Mucosa of gallbladder (tissue), 1 donor: ENCODE measurements at places on chromosomes 7 and 10.

DNA sequence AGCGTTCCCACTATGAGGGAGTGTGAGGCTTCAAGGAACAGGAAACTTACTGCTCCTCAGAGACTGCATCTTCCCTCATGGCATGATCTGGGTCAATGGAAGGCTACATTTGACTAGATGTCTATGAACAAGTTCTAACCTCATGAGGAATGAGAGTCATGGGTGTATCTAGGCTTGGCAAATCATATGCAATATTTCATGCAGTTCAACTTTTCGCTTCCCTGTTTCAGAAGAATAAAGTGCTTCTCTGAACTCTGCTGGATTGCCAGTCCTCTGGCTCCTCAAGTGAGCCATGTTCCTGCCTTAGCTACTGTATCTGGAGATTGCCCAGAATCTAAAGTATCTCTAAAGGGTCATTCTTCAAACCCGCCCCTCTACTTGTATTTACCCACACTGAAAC, 54.3 kb upstream of the SEMA3A start:
- DNase-seq, result no peak

DNA sequence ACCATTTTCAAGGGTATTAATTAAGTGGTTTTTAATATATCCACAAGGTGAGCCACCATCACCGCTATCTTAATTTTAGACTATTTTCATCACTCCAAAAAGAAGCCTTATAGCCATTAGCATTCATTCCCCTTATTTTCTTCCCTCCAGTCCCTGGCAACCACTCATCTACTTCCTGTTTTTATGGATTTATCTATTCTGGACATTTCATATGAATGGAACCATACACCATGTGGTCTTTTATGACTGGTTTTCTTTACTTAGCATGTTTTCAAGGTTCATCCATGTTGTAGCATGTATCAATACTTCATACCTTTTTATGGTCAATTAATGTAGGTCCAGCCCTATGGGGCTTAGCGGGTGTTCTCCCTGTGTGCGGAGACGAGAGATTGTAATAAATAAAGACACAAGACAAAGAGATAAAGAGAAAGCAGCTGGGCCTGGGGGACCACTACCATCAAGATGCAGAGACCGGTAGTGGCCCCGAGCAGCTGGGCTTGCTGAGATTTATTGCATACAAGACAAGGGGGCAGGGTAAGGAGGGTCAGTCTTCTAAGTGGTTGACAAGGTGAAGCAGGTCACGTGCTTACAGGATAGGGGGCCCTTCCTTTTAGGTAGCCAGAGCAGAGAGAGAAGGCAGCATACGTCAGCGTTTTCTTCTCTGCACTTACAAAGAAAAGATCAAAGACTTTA, 14.6 kb downstream of the WBP1L start:
- DNase-seq, result no peak

GRCh38 chr10:70688828-70689227, 16.5 kb downstream of the ADAMTS14 start:
- DNase-seq, result no peak

- DNase-seq, result no peak
These were observed 177.0 kb downstream of the GNAT3 start for GRCh38 chr7:80334908-80335307.

DNA sequence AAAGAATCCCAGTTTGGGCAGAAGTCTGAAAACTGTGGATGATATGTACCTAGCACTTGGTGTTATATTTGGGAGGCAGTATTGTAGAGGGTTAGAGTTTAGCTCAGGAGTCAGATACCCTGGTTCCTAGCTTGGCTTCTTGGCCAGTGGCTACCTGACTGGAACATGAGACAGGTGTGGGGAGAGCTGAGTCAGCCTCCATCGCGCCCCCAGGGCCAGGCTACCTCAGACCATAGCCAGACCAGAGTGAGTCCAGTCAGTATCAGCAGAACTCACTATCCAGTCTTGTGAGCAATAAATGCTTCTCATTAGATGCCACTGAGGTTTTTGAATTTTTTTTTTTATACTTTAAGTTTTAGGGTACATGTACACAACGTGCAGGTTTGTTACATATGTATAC, 26.0 kb downstream of the CYP3A5 start:
- DNase-seq, result no peak

GRCh38 chr7:23607130-23607529, 9.9 kb downstream of the CCDC126 start:
- no peak for DNase-seq

DNA sequence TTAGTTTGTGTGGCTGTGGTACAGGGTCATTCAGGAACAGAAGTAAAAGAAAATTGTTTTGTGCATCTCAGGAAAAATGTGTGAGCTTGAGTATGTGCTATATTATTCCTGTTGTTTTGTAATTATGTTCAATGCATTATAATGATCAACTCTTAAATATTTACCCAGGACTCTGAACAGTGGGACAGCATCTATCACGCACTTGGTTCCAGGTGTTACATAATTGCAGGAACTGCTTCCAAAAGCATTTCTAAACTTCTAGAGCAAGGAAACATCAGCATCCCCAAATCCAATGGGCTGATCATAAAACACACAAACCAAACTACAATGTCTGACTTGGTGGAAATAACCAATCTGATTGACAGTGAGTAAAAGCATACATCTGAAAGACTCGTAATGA, 26.6 kb downstream of the ENO4 start:
- no peak for DNase-seq

GRCh38 chr7:139713526-139714162, 64.2 kb downstream of the HIPK2 start:
- DNase-seq, result no peak

DNA sequence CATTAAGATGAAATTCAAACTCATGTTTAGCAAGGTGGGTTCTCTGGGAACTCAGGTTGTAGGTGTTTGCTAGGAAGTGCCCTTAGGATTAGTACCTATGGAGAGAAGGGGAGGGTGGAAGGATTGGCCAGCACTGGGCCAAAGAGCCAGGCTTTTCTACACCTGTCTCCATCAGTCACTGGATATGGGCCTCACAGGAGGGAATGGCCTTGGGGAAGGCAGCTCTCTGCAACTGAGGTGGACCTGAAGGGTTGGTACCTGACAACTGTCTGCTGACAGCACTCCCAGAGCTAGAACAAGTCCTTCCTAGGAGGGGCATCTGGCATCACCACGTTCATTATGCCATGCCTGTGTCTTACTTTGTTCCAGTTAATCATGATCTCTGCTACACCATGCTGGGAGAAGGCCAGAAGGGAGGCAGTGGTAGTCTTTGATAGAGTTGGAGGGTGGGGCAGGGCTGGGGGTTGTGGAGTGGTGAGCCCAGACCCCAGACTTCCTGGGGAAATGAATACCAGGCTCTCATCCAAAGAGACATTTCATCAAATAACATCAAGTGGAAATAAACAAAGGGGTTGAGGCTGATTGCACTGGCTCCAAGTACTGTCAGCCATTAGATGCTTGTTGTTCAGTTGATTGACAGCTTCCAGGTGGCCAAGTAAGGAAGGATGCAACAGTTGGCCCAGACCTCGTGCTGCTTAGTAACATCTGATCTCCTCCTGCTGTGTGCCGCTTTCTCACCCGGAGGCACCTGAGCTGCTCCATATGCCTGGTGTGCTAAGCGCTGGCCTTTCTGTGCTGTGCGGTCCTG, 70.6 kb upstream of the PIK3CG start:
- no peak for DNase-seq

DNA sequence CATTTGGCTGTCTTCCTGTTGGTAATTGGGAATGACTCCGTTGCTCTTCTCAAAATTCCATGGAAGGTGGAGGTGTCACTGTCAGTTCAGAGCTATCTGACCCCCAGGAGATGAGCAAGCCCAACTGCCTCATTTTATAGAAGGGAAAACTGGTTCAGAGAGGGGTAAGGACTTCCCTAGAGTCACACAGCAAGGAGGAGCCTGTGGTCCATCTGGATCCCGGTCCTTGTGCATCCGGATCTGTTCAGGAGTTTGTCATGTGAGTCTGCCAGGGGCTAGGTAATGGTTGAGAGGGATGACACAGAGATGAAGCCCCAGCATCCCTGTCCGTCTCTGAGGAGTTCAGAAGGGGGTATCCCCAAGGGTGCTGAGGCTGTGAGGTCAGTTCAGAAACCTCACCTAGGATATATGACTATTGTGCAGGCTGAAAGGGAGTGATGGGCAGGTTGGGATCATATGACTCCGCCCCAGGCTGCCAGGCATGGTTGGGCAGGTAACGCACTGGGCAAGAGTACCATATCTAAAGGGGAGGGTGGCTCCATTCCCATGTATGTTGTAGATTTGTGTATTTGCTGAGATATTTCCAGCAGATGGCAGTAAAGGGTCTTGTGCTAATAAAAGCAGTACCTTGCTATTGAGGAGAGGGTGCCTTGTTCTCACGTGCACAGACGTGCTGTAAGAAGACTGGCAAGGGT, 16.0 kb upstream of the SLC29A3 start:
- no peak for DNase-seq

DNA sequence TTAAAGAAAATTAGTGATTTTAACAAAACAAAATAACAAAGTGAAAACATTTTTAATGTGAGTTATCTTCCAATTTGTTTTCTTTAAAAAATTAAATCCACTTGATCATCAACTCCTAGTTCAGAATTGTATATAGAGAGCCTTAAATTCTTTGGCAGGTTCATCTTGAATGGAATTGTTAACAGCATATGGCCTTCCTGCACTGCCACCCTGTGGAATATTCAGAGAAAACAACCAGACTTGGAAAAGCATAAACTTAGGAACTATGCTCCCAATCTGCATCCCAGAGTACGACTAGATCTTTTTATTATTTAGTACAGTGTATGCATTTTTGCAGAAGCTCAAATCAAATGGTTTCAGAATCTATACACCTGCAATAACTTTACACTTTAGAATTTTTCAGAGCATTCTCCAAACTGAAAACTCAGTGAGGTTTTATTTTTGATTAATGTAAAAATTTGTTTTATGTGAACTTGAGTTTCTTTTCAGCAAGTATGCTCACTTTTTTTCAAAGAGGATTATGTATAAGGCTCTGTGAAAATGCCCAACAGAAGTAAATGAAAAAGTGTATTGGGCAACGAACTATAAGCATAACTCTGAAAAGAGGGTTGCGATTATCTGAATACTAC, 44.9 kb upstream of the ANK3 start:
- peak; percentile 48 for DNase-seq

- no peak for DNase-seq
These were observed 96.1 kb downstream of the EPDR1 start for GRCh38 chr7:38016567-38016966.

DNA sequence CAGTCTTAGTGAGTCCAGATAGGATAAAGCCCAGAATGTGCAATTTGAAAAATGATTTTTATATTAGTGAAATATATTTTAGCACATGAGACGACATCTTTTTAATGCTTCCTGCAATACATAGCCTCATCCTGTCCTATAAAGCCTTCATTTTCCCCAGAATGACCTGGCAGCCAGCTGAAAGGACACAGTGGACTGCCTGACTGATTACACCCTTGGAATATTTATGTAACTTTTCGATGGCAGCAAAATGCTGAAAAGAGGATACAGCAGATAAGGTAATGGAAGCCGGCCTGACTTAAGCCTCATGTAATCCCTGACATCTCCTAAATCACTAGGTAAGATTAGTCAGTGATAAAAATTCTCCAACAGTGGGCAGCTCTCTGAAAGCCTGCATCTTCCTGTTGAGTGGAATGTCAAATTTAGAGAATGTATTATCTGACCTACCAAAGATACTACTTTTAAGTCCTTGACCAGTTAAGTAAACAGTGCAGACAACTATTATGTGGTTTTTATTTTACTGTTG, 210.7 kb upstream of the STEAP1 start:
- DNase-seq, result no peak

DNA sequence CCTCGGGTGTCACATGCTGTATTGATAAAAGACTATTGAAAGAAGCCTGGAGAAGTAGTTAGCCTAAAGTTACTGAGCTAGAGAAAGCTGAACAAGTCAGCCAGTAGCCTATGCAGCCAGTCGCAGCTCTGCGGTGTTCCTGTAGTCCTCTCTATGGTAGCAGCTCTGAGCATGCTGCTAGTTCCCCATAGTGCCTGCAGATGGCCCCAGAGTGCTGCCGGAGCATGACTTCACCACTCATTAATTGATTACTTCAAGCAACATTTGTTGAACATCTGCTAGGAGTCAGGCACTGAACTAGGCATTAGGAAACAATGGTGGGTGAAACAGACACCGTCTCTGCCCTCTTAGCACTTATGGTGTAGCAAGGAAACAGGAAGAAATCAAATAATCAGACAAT, 422.7 kb downstream of the SORCS3 start:
- peak; percentile 47 for DNase-seq

DNA sequence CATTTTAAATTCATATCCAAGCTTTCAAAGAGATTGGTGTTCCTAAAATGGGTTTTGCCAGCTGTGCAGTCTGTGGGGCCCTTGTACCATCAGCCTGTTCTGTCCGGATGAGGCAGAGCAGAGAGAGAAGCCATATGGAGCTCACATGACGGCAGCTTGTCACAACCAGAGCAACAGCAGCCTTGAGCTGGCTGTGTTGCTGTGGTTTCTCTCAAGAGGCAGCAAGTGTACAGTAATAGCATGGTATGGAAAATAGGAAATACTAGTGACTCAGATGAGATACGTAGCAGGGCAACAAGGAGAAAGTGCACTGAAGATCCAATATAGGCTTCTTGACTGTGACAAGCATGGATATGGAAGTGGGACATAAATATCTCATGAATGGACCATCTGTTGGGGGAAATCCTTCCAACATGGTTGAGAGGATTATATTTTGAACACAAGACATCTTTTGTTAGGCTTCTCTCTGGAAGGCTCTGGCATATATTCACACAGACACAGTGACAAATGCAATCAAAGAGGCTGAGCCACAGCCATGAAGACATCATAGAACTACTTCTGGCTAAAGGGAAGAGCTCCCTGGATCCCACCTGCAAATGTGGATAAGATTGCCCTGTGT, 251.0 kb upstream of the TAC1 start:
- DNase-seq, result no peak

- peak; percentile 29 for DNase-seq
These were observed 73.1 kb downstream of the CYP51A1 start for GRCh38 chr7:92061154-92061553.

DNA sequence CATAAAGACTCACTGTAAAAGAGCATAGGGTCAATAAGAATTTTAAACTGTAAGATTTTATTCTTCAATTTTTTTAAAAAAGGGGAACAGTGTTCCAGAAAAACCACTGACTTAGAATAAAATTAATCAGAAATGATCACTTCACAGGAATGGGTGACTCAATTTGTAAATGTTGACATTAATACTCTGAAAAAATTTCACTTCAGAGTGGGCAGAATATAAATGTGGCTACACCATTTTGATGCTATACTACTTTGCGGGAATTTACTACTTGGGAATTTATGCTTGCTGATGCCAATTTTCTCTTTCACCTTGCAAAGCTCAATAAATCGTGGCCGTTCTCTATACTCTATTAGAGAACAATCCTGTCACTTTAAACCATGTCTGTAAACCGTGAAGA, 126.9 kb downstream of the HIBADH start:
- DNase-seq, result no peak

DNA sequence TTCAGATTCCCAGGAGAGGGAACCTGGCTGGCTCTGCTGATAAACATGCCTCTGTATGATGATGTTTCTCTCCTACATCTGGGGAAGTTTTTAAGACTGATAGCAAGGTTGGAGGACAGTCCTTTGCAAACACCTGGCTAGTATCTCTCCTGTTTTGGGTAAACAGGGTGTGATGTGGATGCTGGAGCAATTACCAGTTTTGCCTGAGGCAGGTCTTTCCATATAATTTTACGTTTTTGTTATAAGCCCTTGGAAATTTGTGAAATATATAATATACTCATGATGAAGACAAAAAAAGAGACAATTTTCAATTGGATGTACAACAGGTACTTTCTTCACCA, 138.6 kb downstream of the ADAM22 start:
- no peak for DNase-seq
